ENCODE measurements at places on chromosomes 1 and 21.
A peak's percentile ranks its signal among the peaks of the same experiment; 100 is the strongest.

DNA sequence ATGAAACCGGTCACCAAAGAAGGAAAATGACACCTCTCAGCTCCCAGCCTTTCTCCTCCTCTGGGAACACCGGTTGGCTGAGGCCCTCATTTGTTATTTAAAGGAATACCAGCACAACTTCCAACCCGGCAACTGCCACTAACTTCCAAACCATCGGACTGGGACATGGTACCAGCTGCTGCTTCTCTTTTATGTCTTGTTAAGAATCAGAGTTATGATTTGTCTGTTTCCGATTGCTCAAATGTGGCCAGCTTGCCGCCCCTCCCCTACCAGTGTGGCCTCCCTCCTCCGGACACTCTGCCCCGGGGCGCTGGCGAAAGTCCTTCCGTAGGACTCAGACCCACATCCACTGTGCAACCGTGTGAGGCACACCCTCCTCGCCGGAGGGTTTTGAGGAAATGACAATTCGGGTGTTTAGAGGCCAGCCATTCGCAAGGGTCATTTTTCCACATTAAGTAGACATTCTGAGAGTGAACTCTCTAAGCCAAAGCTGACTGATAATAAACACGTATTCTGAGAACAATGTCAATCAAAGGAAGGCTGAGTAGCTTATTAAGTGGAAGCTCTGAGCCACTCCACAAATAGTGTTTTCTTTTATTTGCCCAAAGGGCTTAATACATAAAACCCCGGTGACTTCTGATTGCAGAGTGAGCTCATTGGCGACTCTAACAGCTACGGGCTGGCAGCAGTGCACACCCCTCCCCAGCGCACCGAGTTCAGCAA is 5.5 kb downstream of the RIPK4 start:
- no peak for DNase-seq

GRCh38 chr1:210506689-210507088 is 178.0 kb downstream of the HHAT start:
- no peak for DNase-seq

- DNase-seq, result peak; percentile 91
Measured at GRCh38 chr1:19643121-19643520, 990 bp upstream of the NBL1 start.

DNA sequence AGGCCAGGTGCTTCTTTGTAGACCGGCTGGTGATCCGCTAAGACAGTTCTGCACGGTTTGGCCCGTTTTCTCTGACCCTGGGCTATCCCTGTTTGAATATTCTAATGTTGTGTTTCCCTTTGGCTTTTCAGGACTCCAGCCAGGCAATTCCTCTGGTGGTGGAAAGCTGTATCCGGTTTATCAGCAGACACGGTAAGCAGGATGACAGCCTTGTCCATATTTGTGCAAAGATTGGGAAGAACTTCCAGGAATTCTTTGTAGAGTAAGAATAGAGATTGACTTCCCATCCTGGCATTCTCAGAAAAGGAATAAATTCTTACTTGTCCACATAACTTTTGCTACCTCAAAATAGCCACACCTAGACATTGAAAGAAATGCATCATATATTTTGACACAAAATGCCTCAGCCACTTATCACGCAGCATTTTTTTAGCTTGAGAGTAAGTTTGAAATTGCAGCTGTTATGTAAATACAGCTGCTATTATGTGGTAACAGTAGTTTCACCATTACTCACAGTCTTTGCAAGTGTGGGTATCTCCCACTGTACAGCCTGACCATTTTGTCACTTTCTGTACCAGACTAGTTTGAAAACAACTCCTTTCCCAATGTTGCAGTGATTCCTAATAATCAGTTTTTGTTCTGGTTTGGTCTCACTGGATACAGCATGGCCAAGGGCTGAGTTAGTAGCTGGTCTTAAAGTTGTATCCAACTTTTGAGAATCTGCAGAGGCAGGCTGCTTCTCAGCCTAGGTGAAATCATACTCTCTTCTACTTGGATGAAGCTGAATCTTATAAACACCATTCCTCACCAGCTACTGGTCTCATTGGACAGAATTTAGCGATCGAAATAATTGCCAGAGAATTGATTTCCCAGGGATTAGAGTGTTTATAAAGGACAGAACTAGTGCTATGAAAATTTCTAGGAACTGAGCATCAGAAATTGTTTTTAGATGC is 40.0 kb upstream of the IKBKE start:
- DNase-seq, result no peak

DNA sequence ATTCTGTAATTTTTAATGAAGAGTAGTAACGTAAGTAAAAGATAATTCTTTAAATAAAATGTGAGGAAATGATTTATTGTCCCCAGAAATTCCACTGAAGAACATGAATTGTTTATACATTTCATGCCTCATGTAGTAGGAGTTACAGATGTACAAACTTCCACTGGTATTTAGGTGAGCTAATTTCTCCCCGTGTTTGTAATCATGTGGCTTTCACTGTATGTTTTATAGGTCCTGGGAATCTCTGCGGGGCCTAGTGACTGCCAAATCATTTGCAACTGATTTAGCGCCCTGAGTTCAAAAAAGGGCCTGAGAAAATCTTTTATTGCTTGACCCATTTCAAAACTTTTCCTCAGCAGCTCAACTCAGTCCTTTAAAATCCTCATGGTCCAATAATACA is 30.5 kb upstream of the FASLG start:
- DNase-seq, result no peak

DNA sequence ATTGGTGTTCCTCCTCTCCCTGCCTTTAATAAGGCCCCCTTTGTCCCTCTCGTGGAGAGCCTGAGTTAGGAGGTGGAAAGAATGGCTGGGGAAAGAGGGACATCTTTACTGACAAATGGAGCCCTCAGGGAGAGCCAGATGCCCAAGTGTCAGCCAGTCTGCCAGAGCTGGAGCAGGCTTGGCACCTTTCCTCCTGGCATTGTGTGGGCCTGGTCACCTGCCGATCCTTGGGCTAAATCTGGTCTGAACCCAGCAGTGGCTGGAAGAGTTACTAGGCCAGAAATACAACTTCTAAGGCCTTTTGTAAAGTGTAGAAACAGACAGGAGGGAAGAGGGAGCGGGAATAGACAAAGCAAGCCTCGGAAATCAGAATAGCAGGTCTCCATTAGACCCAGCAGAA is 24.9 kb downstream of the VANGL1 start:
- DNase-seq, result no peak

GRCh38 chr1:154609398-154610380 is 1.7 kb upstream of the ADAR start:
- no peak for DNase-seq

DNA sequence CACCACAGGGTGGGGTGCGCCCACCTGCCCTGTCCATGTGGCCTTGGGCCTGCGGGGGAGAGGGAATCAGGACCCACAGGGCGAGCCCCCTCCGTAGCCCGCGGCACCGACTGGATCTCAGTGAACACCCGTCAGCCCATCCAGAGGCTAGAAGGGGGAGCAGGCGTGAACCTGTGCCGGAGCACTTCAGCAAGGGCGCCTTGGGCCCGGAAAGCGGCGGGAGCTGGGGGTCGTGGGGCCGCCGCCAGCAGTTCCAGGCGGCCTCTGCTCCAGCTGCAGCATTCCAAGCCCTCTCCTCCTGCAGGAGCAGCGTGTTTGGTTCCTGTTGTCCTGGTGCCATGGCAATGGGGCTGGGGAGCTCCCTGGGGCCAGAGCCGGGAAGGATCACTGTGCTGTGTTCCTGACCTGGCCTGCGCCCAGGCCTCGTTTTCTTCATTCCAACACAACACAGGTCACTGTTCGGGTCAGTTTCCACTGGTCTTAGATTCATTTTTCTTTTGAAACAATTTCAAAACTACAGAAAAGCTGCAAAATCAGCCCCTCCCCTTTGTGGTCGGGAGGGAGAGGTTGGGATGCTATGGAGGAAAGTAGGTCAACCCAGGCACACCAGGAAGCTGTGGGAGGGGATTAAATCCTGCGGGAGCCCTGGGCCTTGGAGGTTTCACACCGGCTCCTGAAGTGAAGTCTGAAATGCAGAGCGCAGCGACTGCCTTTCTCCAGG is 18.8 kb downstream of the SLX9 start:
- DNase-seq, result no peak

GRCh38 chr1:18855573-18855972 is 3.9 kb downstream of the TAS1R2 start:
- no peak for DNase-seq

- no peak for DNase-seq
Measured at GRCh38 chr1:7508052-7508933, 262.8 kb upstream of the VAMP3 start.

- DNase-seq, result no peak
Measured at GRCh38 chr1:117198097-117198496, 12.6 kb downstream of the VTCN1 start.

GRCh38 chr1:64845831-64846425 is 101.1 kb downstream of the RAVER2 start:
- DNase-seq, result no peak

DNA sequence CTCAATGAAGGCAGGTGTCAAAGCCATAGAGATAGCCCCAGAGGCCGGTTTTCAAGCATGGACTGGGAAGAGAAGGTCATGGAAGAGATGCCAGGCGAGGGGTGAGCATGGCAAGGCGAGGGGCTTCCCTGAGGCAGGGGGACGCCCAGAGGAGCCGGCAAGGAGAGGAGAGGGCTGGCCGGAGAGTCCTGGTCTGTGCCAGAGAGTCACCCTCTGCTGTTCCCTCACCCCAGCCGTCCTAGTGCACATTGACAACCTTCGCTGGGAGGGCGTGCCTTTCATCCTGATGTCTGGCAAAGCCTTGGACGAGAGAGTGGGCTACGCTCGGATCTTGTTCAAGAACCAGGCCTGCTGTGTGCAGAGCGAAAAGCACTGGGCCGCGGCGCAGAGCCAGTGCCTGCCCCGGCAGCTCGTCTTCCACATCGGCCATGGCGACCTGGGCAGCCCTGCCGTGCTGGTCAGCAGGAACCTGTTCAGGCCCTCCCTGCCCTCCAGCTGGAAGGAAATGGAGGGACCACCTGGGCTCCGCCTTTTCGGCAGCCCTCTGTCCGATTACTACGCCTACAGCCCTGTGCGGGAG is 28.8 kb downstream of the H6PD start:
- no peak for DNase-seq

- no peak for DNase-seq
Measured at GRCh38 chr1:153380711-153381110, 5.3 kb upstream of the S100A12 start.

DNA sequence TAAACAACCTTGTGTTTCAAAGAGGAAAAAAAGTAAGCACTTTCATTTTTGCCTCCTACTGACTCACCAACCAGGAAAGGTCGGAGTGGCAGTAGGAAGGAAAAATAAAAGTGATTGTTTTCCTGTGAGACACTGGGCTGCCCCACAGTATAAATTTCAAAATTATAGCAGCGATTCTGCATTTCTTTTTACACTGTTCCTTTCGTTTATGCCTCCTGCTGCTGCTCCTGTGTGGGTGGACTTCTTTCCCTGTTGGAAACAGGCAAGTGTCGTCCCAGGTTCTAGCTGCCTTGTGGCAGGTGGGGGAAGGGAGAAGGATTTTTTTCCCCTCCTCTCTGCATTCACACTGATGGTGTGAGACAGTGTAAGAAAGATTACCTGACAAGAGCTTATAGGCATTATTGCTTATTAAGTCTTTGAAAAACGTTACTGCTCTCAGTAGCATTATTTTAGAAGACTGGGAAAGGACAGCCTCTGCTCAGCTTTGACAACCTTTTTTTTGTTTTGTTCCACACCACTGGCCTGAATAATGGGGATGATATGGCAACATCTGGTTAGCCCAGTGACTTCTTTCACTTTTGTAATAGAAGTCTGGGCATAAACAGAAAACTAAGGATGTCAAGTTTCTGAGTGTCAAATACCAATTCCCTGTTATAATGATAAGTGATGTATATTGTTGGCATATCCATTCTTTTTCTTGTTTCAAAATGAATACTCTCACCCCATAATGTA is 77.9 kb downstream of the NEK7 start:
- DNase-seq, result no peak

- no peak for DNase-seq
Measured at GRCh38 chr1:8721679-8722324, 95.6 kb downstream of the RERE start.

- DNase-seq, result no peak
Measured at GRCh38 chr1:95537176-95537575, 303.2 kb downstream of the RWDD3 start.

DNA sequence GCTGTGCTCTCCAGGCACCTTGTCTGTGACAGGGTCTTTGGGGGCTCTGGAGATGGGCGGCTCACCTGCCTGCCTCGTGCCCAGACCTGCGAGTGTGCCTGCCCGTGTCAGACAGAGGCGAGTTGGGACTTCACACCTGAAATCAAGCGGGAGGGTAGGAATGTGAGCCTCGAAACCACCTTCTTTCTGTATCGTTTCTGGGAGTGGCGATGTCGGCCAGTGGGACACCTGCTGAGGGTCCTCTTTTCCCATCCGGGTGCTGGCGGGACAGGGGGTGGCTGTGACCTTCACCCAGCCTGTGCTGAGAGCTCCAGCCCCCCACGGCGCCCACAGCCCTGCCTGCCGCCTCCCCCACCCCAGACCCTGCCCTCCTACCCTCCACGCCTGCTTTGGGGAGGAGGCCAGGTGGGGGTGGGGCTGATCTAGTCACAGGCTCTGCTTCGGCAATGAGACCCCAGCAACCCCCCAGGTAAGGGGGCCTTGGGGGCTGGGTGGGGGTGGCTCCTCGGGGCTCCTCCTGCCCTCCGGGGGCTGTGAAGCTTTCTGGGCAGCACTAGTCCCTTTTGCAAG is 15.6 kb upstream of the FAAP20 start:
- no peak for DNase-seq

GRCh38 chr1:163745204-163745603 is 423.4 kb downstream of the NUF2 start:
- no peak for DNase-seq

DNA sequence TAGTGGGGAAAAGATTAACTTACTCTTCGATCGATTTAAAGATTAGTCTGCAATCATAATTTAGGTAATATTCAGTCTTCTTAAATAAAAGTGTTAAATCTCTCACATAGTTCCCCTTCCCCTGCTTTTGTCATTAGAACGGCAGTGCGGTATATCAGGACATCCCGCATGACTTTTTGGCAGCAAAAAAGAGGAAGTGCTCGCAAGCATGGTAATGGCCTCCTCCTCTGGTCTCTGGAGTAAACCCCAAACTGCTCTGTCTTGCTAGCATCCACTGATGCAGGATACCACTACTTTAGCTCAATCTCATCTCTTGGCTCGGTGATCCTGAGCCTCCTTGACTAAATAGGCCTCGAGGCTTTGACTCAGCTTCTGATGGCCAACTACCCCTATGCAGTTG is 78.7 kb upstream of the VAV3 start:
- DNase-seq, result no peak

GRCh38 chr1:26826261-26827105 is at the start of gene ZDHHC18:
Gene ZDHHC18, plus strand, starts transcription at chr1:26826688. Its CDS starts 117 bp downstream, at chr1:26826805.
- DNase-seq, result peak; percentile 80

- no peak for DNase-seq
Measured at GRCh38 chr1:87048237-87048636, 133.8 kb downstream of the HS2ST1 start.

GRCh38 chr21:36126621-36127110 is 8.2 kb upstream of the CBR3 start:
- no peak for DNase-seq

- no peak for DNase-seq
Measured at GRCh38 chr1:187685333-187685732, 856.6 kb downstream of the PLA2G4A start.

DNA sequence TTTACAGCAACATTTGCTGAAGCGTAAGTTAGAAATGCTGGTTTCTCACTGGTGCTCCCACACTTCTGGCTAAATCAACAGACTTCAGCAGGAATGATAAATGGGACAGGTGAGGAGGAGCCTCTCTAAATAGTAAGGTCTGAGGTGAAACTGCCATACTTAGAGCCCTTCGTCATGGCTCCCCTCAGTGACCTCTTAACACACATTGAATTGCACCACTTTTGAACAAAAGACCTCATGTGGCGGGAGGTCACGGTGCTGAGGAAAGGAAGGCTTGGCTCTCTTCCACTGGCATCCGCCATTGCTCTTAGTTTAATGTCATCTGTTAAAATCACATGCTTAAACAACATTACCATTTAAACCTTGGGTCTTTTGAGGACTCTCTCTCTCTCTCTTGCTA is 3.4 kb downstream of the MAP3K7CL start:
- no peak for DNase-seq

Measured in HuH-7 (cell line).